Lung microvascular endothelial cell (primary cell): ENCODE measurements at places on chromosomes 3 and 15.

GRCh38 chr3:129060276-129061022 is at the start of gene GP9:
GP9 (plus strand) TSS chr3:129060779; CDS start chr3:129061740, 961 bp downstream.
- DNase-seq, result no peak

DNA sequence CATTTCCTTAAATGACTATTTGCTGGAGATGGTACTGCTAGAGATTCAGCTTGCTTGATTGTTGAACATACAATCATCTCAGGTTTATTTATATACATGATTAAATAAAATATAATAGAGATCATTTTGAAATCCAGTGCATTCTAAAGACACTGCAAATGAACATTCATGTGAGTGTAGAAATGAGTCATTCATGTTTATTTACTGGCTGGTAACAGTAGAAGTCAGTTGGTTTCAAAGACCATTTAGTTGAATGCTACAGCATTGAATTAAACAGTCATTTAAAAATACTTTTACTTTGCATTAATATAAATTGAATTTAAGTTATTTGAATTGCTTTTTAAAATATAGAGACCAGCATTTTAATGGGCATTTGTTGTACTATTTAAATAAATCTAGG is 551.9 kb upstream of the GOLIM4 start:
- no peak for DNase-seq

DNA sequence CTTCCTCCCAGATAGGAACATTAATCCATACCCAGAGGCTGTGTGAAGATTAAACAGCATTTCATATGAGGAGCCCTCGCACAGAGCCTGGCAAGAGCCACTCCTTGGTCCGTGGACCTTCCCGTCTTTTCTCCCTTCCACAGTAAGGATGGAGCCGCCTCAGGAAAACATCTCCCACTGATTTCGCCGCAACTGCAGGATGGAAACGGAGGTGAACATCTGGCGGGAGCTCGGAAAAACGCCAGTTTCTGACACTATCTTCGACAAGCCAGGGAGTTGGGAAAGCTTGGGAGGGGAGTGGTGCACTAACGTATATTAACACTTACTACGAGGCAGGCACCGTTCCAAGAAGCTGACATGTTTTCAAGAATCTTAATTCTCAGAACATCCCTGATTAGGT is 157.9 kb downstream of the XXYLT1 start:
- DNase-seq, result no peak

DNA sequence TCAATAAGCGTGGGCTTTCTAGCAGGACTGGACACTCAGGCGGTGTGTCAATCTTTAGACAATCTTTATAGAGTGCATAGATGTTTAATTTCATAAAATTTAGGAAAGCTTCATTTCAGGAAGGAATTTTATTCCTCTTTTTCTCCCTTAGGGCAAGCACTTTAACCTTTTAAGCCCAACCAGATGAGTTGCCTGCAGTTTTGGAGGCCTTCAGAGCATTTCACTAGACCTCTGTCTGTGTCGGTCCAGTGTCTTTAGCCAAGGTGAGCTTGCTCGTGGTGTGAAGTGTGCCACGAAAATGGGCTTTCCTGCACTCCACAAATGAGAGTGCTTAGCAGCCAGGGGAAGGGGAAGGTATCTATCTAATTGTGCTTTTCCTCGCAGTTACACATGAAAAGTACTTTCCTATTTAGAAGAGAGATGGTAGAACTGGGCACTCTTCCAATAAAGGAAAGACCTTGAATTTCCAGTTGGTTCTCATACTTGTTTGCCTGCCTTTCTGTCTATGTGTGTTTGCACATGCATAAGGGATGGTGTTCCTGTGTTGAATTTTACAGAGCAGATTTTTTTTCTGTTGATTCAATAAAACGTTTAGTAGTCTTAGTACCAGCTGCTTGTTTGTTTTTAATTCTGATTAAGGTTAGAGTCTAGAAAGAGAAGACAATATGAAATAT is 53.6 kb downstream of the FEZF2 start:
- no peak for DNase-seq
